ENCODE measurements at places on chromosomes 13 and 19.

DNA sequence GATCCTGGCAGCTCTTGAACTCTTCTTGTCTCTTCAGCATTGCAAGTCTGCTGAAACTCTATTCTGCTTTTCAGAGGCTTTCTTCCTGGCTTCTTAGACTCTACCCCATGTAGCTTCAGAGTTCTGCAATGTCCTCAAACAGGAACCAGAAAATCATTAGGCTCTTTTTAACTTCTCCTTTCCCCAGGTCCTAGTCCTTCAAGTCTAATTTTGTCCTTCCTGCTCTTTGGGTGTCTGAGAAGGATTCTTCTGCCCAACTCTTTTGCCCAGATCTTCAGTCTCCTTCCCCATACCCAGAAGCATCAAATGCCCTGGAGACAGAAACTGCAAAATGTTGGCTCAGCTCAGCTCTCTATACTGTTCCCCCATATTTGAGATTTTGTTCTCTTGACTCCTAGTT is 50.0 kb upstream of the CALM3 start:
- DNase-seq: no peak

DNA sequence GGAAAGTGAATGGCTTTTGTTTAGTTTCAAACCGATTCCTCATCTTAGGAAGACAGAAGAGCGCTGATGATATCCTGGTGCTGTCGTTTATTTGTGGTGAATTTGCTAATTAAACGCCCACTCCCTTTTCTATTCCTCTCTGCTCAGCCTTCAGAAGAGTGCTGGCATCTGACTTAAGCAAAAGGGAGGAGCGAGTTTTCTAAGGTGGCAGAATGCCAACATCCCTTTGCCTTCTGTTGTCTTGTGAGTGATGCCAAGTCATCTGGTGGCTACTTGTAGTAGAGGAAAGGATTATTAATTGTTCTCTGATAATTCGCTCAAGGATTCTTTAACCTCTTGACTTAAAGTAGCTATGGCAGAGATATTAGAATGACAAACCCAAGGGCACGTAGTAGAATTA is 68.1 kb downstream of the ERCC5 start:
- DNase-seq: no peak

DNA sequence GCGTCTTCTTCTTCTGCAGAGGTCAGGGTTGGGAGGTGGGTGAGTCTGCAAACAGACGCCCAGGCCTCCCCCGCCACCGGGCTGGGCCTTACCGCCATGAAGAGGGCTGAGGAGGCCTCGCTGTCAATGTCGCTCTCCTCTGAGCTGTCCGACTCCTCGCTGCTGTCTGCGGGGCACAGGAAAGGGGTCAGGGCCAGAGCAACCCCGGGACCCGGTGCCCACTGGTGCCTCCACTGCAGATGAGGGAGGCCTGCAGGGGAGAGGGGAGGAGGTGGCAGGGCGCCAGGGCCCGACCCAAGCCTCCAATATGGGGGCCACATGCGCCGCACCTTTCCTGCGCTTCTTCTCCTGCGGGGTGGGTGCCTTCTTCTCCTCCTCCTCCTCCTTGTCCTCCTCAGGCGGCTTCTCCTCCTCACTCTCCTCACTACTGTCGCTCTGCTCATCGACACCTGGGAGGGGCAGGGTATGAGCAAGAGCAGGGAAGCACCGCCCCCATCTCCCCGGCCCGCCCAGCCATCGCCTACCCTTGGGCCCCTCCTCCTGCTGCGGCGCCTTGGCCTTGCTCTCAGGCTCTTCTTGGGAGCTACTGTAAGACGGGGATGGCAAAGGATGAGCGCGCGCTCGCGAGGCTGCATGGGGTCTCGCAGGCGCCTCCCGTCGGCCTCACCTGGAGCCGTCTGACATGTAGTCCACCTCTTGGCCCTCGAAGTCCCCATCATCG is 5.5 kb upstream of the PSPN start:
- DNase-seq: no peak

DNA sequence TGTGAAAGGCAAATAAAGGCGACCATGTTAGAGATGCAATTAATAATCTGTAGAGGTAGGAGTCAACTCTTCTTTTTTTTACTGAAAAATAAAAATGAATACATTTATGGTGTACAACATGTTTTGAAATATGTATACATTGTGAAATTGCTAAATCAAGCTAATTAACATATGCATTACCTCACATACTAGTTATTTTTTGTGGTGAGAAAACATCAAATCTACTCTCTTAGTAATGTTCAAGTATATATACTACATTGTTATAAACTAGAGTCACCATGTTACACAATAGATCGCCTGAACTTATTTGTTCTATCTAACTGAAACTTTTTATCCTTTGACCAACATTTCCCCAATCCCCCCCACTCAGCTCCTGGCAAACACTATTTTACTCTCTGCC is 143.2 kb downstream of the POU4F1 start:
- DNase-seq: no peak
